ENCODE measurements at places on chromosomes 13 and 19. TPM values are rescaled to one million over a fixed set of nuclear protein-coding genes. Genes with fewer than 3 reads are reported as not detected.

The TMEM147 gene
- 116 TPM for total RNA-seq

The ACTMAP gene
- total RNA-seq: 4.4 TPM

The ZNF549 gene
- 2.7 TPM for total RNA-seq

The SYNGR4 gene
- not detected for total RNA-seq

The GPR42 gene
- total RNA-seq: not detected

The ZNF85 gene
- 2.8 TPM for total RNA-seq
